ENCODE measurements at places on chromosomes 6 and 20.
A peak's percentile ranks its signal among the peaks of the same experiment; 100 is the strongest.

GRCh38 chr6:2760882-2761842, 4.0 kb upstream of the WRNIP1 start:
- peak; percentile 72 for DNase-seq

GRCh38 chr6:138011413-138011812, 95.8 kb downstream of the PERP start:
- DNase-seq, result no peak

GRCh38 chr6:91420243-91420642, 833.4 kb upstream of the MAP3K7 start:
- DNase-seq, result no peak

DNA sequence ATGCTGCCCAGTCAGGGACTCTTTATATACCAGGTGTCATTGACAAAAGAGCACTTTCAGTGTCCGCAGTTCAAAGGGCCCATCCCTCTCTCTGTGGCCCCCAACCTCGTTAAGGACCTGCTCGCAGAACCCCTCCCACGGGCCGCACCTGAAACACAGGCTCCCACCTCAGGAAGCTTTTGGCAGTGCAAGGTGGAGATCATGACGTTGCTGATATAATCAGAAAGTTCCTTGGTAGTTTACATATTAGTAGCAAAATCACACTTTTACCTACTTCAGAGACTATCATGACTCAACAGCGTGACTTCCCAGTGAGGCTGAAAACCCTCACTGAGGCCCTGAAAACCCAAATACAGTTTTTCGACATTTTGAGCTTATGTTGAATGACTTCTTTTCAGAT, 4.1 kb downstream of the TTLL2 start:
- no peak for DNase-seq

GRCh38 chr6:157066781-157067491, 256.4 kb downstream of the TMEM242 start:
- DNase-seq, result peak; percentile 53

- no peak for DNase-seq
These were observed 80.9 kb downstream of the COL12A1 start for GRCh38 chr6:75124983-75125382.

- no peak for DNase-seq
These were observed 51.8 kb downstream of the SLC35B3 start for GRCh38 chr6:8383584-8383983.

GRCh38 chr6:36717871-36718540, 20.4 kb downstream of the RAB44 start:
- no peak for DNase-seq

GRCh38 chr6:81756690-81757089, 4.2 kb upstream of the TENT5A start:
- no peak for DNase-seq

DNA sequence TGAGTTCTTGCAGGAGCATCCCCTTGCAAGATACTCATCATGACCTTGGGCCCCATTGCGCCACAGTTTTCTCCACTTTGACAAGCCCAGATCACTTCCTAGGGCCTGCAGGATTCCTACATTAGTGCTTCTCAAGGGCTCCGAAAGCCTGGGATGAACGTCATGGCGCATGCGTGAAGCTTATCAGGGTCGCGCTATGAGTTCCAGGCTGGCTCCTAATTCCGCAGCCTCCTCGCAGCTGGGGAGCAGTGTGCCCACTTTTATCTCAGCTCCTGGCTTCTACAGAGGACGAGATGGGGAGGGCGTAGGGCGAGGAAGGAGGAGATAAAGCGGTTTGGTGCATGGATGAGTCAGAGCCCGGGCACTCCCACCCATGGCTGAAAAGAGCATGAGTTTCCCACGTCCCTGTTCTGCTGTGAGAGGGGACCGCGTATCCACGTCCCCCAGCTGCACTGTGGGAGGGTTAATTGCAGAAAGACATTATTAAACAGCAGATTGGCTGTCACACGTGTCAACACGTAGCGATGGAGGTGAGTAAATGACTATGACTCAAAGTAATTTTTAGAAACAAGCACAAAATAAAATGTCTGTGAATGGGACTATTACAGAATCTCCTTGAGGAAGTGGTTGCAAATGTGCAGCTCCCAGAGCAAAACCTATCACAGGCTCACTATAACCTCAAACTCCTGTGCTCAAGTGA, 72.9 kb upstream of the DSP start:
- DNase-seq, result peak; percentile 55

DNA sequence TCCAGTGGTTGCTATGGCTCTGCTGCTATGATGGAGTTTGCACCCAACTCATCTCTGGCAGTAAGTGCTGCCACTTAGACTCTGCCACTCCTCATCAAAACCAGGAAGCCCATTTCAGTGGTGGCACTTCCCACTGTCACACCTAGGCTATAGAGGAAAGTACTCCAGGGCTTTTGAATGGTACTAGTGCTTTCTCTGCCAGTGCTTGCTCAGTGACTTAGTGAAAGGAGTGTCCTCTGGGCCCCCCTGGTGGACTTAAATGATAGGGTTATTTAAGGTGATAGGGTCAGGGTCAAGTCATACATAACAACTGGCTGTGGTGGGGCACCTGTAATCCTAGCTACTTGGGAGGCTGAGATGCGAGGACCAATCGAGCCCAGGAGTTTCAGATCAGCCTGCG, 22.8 kb downstream of the FITM2 start:
- no peak for DNase-seq

DNA sequence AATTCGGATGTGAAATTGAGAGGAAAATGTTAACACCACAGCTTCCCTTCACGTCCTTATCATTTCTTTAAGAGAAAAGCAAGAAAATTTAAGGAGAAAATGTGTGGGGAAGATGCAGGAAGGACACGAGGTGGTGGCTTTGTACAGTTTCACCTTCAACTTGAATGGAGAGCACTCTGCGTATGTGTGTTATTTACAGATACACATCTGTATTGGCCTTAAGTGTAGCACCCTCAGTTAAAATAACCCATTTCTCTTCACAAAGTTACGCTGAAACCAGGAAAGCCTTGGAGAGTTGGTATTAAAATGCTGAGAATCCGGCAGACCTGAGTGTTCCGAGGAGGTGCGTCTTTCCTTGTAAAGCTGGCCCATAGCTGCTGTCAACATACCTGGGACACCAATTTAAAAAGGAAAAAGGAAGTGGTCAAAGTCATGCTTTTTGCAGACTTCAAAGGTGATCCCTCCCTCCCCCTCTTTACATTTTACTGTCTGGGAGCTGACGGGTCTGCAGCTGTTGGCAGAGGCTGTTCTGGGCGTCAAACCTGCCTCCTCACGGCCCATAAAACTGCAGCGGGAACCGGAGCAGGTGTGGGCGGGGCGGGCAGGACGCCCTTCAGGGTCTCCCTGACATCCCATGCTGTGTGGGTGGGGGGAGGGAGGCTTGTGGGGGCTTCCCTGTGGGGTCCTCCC, 61.3 kb upstream of the TBXT start:
- DNase-seq, result no peak
